Karpas-422 (cell line): ENCODE measurements at places on chromosomes 13 and 19.

DNA sequence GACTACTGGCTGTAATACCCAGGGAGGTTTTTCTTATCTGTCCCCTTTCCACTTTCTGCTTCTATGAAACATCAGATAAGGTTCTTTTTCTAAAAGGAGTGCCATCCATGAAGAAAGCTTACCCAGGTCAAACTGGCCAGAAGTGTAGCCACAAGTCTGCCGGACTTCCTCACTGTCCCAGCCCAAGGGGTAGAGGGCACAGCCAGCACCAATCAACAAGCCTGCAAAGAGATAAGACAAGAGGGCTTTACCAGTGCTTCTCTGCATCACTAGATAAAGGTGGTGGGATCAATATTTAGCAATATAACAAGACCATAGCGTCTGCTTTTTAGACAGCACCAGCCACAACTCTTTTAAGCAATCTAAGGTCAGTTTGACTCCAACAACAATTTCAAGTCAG, 224.7 kb downstream of the LHFPL6 start:
- no peak for DNase-seq

DNA sequence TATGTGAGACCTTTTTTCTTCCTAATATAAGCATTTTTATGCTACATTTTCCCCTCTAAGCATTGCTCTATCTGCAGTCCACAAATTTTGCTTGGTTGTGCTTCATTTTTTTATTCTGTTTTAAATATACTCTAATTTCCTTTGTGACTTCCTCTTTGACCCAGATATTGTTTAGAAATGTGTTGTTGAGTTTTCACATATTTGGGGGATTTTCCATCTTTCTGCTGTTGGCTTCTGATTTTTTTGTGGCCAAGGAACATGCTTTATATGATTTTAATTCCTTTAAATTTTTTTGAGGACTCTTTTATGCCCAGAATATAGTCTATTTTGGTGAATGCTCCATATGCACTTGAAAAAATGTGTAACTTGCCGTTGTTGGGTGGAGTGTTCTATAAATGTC, 22.9 kb downstream of the UBAC2 start:
- DNase-seq: no peak

DNA sequence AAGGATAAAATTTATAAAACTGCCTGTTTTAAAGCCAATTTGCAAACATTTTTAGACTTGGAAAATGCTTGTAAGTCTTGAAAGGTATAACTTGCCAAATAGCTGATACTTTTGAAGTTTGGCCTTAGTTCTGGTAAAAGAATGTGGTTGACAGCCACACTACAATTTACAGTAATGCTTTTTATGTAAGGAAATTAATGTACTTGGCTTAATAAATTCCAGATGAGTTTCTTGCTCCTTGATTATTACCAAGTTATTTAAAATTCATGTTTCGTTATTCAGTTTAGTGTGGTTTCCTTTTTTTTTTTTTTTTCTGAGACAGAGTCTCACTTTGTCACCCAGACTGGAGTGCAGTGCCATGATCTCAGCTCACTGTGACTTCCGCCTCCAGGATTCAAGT, 14.9 kb downstream of the LMO7 start:
- DNase-seq: no peak

- no peak for DNase-seq
These were observed 24.9 kb downstream of the SIGLEC7 start for GRCh38 chr19:51166846-51167490.

- DNase-seq: no peak
These were observed 635 bp upstream of the COL5A3 start for GRCh38 chr19:10010939-10011338.

DNA sequence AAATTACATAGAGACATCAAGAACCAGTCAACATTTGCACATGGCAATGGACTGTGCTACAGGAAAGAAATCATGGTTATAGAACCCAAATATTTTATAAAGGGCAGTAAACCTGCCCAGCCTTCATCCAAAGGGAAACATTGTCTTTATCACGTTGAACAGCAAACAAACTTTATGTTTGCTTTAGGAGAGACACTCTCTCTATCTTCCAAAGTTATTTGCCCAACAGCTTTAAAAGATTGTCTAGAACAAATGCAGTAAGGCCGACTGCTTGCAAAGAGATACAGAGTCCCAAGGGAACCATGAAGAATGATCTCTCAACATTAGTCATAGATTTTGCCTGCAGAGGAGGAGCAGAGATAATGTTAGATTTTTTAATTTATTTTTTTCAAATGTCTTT, 1323.5 kb upstream of the SLC10A2 start:
- DNase-seq: no peak

GRCh38 chr13:92355213-92355612, 871.4 kb upstream of the GPC6 start:
- DNase-seq: no peak

DNA sequence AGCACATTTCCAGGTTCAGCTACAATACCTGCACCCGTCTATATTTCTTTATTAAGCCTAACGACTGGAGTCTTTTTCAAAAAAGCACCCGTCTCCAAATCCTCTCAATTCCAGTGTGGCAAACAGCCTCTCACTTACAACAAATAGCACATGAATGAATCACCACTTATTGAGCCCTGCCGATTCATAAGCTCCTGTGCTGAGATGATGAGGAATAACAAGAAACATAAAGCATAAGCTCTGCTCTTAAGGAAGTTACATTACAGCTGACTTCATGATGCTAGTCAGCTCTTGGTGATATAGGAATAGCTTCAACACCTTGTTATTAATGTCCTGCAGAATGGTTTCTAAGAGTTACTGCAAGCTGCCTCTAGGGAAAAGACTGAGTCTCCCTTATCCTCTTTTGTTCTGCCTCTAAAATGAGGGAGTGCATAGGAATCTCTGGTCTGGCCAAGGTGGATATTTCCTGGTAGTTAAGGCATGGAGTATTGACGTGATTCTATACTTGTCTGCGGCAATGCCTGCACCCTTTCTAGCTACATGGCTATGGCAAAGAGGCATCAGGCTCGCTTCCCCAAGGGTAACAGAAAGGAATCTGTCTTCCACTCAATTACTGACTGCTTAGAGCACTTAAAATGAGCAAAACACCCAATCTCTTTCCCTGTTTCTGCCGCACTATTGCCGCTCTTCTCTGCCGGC, 195.7 kb downstream of the KLF12 start:
- no peak for DNase-seq

DNA sequence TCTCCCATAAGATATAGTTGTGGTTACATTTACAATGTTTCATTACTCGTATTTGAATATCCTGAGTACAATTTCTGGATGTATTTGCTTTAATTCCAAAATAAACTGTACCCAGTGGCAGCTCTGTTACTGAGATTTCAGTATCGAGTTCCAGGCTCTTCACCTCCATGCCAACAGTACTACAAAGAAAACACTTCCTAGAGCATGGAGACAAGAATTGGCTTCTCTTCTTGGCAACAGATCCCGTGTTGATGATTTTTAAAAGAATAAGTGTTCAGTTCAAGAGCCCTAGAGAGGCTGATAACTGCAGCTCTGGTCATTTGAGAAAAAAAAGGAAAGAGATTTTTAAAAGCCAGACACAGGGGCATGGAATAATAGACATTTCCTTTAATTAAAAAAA, 302.8 kb downstream of the EFNB2 start:
- no peak for DNase-seq

GRCh38 chr19:48524732-48525131, 13.1 kb upstream of the LMTK3 start:
- no peak for DNase-seq

DNA sequence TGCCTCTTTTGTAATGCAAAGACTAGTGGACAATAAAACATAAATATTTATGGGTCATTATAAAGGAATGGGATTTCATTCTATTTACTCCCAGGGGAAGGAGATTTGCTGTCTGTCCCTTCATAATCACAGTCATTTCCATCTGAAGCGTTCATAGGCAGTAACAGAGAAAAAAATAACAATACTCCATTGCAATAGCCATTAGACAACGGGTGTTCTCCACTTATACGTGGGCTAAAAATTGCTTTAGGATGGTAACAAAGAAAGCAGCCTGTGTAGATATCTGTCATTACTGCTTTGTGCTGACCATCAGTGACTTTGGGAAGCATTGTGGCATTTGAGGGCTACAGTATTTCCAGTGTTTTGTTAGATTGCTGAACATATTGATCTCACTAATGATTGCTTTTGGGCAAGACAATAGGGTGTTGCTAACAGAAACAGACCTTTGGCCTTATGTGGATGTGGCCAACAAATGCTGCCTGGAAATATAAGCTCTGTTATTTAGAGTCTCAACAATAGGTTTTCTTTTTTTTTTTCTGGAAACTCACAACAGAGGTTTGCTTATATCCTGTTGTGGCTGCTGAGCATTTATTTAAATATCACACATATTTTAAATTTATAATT, 355.2 kb downstream of the MTUS2 start:
- no peak for DNase-seq

DNA sequence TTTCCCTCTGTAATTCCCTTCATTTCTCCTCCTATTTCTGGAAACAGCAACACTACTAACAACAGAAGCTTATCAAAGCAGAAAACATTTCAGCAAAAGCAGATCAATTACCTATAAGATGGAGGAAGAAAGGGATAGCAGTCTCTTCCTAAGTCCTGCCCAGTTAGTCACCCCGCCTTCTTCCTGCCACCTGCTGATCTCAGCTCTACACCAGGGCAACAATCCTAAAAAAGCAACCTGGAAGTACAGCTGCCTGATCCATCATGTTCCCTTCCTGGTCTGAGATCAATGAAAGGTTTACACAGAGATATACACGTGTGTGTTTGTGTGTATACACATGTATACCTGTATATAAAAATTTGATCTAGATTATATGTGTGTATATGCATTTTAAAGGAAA, 59.4 kb downstream of the TSC22D1 start:
- no peak for DNase-seq

GRCh38 chr13:46129955-46130618, 25.3 kb upstream of the CPB2 start:
- DNase-seq: no peak

GRCh38 chr13:49563516-49563915, 21.8 kb downstream of the RCBTB1 start:
- DNase-seq: no peak

DNA sequence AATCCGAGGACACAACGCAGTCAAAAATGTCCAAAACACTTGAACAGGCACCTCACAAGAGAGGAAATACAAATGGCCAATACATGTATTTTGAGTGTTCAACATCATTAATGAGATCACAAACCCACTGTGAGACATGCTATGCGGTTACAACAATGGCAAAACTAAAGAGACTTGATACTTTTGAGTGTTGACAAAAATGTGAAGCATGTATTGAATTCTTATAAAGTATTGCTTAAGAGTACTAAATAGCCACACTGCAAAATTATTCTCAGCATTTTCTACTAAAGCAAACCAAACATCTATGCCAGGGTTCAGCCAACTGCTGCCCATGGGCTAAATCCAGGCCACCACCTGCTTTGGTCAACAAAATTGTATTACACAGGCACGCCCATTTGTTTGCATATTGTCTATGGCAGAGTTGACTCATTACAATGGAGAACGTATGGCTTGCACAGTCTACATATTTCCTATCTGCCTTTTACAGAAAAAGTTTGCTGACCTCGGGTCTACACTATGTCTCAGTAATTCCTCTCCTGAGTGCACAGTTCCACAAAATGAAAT, 135.3 kb downstream of the B3GLCT start:
- no peak for DNase-seq

DNA sequence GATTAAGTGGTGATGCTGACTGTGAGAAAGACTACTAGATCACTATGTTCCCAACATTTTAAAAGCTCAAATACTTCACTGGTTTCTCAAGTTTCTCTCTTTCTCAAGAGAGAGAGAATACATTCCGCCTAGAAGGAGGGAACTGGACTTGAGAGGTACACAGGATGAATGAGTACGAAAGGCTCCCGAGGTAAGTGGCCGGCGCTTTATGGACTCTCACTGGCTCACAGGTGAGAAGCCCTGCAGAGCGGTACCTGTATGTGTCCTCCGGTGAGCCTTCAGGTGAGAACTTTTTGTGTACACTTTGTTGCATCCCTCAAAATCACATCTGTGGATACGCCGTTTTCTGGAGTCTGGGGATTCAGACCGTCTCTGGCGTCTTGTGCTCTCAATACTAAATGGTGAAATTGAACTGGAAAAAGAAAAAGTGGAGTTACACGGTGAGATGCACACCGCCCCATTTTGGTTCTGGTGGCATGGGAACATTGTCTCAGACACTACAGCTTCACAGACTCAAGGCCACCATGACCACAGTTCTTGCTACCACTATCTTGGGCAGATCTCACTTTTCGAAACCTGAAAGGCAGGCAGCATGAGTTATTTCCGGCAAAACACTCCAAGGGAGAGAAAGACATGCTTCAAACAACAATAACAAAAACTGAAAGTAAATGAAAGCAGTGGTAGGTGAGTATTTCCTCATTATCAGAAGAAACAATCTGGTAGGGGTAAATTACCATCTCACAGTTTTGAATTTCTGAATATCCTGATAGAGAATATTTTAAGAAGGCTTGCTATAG, 418.9 kb downstream of the KLF12 start:
- no peak for DNase-seq

DNA sequence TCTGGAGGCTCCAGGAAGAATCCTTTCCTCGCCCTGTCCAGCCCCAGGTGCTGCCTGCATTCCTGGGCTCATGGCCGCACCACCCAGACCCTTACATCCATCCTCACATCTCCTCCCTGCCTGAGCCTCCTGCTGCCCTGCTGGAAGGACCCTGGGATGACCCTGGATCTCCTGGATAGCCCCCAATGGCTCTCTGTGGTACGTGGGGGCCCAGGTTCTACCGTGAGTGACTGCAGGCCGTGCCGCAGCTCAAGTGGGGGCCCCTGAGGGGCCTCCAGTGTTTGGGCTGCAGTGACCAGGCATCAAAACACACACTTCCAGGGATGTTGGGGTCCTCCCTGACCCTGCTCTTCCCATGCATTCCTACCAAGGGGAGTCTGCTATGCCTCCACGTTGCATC, 8.3 kb upstream of the MCF2L start:
- no peak for DNase-seq

DNA sequence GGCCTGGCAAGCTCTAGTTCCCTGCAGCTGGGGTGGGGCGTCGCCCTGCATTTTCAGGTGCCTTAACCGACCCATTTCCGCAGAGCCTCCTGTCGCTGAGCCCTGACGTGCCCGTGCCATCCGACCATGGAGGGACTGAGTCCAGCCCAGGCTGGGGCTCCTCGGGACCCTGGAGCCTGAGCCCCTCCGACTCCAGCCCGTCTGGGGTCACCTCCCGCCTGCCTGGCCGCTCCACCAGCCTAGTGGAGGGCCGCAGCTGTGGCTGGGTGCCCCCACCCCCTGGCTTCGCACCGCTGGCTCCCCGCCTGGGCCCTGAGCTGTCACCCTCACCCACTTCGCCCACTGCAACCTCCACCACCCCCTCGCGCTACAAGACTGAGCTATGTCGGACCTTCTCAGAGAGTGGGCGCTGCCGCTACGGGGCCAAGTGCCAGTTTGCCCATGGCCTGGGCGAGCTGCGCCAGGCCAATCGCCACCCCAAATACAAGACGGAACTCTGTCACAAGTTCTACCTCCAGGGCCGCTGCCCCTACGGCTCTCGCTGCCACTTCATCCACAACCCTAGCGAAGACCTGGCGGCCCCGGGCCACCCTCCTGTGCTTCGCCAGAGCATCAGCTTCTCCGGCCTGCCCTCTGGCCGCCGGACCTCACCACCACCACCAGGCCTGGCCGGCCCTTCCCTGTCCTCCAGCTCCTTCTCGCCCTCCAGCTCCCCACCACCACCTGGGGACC, 1.2 kb downstream of the ZFP36 start:
- DNase-seq: peak; percentile 83

- DNase-seq: no peak
These were observed 6.9 kb downstream of the SYDE1 start for GRCh38 chr19:15114153-15114540.

- no peak for DNase-seq
These were observed 8.7 kb downstream of the BCL3 start for GRCh38 chr19:44757057-44757734.
